ENCODE measurements at places on chromosomes 1 and 21.

DNA sequence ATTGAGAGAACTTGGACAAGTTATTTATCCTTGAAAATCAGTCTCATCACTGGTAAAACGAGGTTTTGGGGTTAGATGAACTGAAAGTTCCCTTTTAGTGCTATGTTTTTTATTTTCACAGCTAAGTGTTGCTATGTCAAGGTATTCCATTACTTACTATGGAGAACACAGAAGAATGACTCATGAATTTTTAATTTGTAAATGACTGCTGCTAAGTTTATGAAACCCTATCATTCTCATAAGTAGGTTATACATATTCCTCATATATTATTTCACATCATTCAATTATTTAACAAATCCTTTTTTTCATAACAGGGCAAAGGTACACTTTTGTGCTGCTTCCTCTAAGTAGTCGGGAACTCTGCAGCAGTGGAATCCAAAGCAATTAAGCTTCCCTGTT, 52.2 kb upstream of the ATP1A1 start:
- DNase-seq = no peak

GRCh38 chr1:16075337-16076030, 2.0 kb upstream of the FAM131C start:
- DNase-seq = no peak

GRCh38 chr1:26972390-26972789, 12.1 kb upstream of the KDF1 start:
- DNase-seq = no peak

DNA sequence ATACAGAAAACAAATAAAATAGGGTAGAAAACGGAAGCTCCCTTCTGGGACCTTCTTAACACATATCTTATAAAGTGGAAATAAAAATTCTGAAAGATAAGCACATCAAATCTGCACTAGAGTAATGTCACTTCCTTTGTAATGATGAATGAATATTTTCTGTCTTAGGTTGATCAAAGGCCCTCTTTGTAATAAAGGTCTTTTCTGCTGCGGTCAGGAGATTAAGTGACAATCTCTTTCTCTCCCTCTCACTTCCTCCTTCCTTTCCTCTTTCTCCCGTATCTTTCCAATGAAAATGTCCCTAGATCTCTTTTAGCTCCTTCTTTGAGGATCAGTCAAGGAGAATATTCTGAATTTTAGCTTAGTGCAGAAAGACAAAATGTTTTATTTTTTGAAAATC, 33.8 kb downstream of the TMCO1 start:
- DNase-seq = no peak

DNA sequence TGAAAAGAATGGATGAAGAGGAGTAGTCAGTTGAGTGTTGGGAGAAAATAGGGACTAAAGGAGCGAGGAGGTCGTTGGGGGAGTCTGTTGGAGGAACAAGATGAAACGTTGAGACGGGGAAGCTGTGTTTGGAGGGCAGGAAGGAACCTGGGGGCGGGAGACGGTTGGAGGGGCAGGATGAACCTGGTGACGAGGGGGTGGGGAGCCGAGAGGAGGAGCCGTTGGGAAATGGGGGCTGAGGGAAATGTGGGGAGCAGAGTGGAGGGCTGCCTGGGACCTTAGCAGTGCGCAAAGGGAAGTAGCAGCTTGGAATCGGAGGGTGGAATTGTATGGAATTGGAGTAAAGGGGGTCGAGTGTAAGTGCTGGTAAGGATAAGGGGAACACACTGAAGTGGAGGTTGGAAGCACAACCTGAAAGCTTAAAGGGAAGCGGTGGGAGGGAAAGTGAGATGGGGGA, 630 bp downstream of the MTF2 start:
- no peak for DNase-seq

DNA sequence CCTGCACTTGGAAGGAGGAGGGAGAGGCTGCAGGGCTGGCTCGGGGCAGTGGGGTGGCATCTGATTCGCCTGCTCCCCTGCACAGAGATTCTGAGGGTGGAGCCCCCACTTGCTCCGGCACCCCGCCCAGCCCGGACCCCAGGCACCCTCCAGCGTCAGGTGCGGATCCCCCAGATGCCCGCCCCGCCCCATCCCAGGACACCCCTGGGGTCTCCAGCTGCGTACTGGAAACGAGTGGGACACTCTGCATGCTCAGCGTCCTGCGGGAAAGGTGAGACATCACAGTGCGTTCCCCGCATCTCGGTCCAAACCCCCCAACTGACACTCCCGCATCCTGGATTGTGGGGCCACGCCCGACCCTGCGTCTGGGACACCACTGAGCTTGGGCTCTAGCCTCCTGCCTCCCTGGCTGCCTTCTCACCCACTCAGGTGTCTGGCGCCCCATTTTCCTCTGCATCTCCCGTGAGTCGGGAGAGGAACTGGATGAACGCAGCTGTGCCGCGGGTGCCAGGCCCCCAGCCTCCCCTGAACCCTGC, 7.9 kb downstream of the ADAMTSL4 start:
- no peak for DNase-seq

DNA sequence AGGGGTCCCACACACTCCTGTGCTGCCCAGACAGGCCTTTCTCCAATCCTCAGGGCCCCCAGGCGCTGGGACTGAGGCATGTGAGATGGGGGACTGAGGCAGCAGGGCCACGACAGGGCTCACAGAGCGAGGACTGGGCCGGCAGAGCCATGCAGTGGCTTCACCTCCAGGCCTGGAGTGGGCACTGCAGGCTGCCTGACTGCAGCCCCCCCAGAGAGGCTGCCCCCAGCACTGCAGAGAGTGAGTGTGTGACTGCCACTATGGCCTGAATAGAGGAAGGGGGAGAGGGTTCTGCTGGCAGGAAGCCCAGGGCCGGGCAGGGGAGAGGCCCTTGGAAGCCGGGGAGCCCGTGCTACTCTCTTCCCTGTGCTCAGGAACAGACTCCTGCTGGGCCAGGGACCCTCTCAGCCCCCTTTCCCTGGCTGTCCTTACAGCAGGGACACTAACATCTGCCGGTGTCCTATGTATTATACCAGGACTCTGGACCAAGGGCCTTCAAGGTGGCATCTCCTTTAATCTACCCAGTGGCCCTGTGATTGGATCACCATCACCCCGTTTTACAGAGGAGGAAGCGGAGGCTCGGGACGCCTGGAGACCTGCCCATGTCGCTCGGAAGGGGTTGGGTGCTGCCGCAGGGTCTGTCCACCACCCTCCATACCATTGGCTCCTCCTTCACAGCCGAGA, 20.2 kb upstream of the PLEKHG5 start:
- no peak for DNase-seq

- no peak for DNase-seq
Observed at GRCh38 chr1:190126728-190127127, 350.9 kb downstream of the BRINP3 start.

GRCh38 chr1:226110249-226111097, 48.0 kb downstream of the H3-3A start:
- peak; percentile 66 for DNase-seq

GRCh38 chr1:17596186-17596585, 56.7 kb downstream of the ARHGEF10L start:
- no peak for DNase-seq

DNA sequence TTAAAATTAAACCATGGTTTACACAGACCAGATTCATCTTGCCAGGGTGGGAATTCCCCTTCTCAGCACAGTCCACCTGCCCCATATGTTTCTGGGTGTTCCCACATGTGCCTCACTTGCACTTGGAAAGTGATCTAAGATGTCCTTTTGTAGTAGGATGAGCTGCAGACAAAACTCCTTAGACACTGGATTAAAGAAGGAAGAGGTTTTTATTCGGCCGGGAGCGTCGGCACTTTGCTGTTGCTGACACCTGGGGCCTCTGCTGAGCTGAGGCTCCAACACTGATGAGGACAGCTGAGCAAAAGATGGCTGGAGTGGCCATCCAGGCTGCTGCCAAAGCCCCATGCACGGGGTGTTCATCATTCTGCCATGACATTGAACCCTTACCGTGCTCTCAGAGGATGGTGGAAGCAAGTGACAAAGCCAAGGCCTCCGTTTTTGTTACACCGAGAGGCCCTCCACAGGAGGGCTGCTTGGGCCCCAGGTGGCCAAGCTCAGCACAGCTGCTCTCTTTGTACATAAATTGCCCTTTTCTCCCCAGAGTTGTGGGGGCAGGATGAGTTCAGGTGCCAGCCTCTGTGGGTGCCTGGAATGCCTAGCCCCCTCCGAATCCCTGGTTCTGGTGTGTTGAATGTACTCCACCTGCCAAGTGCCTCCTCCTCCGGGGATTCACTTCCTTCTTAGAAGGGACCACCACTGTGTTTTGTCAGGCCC, 7.3 kb upstream of the ACOT11 start:
- no peak for DNase-seq

GRCh38 chr1:3312898-3313575, 141.4 kb upstream of the ARHGEF16 start:
- peak; percentile 49 for DNase-seq

DNA sequence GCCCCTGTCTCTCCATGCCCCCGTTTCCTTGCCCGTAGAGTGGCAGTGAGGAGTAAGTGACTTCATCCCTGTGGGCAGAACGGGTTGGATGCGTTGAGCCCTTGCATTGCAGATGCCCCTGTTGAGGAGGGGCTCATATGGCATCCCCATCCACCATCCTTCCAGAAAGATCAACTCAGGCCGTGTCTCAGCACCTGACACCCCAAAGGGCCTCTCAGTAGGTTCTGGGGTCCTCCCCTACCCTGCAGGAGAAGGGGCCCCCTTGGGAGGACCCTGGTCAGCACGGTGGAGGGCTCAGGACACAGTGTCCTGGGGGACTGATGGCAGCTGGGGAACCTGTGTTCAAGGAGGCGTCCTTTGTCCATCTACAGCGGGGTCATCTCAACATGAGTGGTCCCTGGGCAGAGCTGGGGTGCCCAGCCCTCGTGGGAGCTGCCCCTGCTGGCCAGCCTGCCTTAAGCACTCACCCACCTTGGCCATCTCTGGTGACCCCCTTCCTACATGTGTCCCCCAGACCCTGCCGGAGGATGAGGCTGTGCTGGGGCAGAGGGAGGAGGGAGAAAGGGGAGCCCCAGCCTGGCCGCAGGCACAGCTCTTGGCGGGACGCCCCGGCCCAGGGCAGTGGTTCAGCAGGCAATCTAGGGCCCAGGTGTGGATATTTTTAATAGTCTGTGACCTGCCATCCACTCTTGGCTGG, 48.2 kb upstream of the ACTRT2 start:
- no peak for DNase-seq

- DNase-seq = no peak
Observed at GRCh38 chr1:44610527-44611148, 63.6 kb downstream of the TMEM53 start.

DNA sequence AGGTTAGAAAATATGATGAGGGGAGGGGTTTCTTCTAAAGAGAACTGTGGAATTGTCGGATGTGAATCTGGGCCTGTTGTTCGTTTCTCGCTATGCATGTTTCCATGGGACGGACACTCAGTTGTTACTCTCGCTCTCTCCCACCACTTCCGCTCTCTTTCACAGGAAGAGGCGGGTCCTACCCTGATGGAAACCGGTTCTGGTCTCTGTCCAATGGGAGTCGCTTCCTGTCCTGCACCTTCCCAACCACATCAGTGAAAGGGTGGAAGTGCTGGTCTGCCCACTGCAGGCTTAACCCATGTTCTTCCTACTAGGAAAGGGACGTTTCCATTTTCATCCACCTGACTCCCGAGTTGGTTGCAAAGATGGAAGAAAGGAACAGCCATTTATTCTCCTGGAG, 119.4 kb downstream of the KCNJ15 start:
- DNase-seq = no peak

- DNase-seq = no peak
Observed at GRCh38 chr1:179831852-179832699, 45.5 kb downstream of the TOR1AIP2 start.

- DNase-seq = no peak
Observed at GRCh38 chr21:36059823-36060158, 535 bp downstream of the SETD4 start.

DNA sequence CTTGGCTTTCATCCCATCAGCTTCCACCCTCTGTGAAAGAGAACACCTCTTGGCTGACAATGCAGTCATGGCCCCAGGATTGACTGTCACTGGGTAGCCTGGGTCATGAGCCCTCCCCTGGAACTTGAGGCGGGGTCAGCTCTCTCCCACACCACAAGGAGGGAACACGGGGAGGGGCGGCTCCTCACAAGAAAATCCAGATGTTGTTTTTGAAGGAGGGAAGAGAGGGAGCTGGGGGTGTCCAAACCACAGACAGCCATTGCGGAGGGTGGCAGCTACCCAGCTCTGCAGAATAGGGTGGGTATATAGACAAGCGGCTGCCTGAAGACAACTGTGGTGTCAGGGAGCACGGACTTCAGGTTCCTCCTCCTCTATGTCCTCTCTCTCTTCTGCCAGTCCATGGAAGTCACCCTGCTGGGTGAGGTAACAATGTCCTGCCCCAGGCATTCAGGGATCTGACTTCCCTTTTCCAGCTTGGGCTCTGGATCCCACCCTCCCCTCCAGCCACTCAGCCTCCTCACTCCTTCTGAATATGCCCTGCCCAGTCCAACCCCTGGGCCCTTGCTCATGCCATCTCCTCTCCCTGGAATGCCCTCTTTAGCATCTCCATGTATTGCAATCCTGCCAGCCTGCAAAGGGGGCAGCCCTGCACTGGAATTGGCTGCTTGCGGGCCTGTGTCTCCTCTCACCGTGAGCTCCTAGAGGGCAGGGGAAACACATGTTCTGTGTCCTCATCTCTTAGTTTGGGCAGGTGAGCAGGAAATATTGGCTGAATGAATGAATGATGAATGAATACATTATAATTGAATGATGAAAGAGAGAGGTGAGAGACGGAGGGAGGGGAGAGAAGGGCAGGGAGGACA, 60.9 kb upstream of the RUNX3 start:
- DNase-seq = no peak

- DNase-seq = no peak
Observed at GRCh38 chr1:68049941-68050878, at the start of gene DIRAS3. Gene DIRAS3 (minus strand): TSS chr1:68050627. CDS start chr1:68047297, 3,330 bp downstream.

DNA sequence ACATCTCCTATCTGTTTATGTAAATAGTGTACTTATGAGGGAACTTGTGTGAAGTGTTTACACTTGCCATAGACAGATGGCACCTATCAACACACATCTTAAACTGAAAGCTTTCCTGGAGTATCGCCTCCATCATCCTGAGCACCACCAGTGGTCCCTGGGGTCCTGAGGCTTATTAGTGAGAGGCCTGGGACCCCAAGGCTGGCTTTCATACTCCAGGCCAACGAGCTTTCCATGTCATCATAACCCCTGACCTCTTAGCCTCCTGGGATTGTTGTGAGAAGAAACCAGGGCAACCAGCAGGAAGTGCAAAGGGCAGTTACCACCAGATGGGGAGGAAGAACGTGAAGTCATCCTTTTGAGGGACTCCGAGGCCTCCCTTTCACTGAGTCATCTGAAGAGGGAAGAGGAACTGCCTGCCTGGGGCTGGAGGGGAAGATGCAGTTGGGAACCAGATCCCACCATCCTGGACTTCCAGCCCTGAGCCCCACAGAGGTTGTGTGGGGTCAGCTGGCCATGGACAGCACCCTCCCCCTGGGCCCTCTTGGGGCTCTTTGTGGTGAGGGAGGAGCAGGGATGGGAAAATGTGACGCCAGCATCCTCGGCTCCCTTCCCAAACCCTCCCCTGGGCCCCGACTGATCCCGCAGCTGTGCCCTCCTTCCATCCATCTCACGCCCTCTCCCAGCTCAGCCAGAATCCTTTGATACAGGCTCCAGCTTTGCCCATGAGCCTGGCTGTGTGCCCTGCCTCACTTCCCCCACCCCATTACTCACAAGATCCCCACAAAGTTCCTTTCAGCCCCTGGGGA, 5.8 kb downstream of the INKA2 start:
- no peak for DNase-seq

All from stimulated activated CD8-positive, alpha-beta memory T cell treated with anti-CD3 and anti-CD28 coated beads, Interleukin-4, amount 100 ng/mL, for 24 hours (primary cell).